Upper lobe of right lung (tissue), 1 donor: ENCODE measurements at places on chromosomes 4 and X. TPM values are rescaled to one million over a fixed set of nuclear protein-coding genes. Genes with fewer than 3 reads are reported as not detected.

GRCh38 chr4:173171987-173172386 lies 3.4 kb downstream of the GALNT7 start:
- DNase-seq = no peak

- DNase-seq = no peak
Measured at GRCh38 chr4:148954011-148954749, 512.0 kb upstream of the NR3C2 start.

DNA sequence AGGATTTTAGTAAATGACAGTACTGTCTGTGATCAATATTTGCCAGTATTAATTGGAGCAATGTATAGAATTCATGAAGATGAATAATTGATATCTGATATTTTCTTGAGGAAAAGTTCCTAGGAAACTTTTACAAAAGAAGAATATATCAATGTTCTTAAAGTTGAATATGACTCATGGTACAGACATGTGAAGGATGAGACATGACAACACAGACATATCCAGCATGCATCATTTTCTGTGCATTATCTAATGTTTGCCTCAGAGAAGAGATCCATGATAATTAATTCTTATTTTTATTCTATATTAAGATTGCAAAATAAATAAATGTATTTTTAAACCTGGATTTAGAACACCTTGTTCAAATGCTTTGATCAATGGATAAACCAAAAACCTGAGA lies 452.9 kb upstream of the EPHA5 start:
- no peak for DNase-seq

GRCh38 chrX:85037114-85037513 lies 33.4 kb downstream of the APOOL start:
- no peak for DNase-seq

DNA sequence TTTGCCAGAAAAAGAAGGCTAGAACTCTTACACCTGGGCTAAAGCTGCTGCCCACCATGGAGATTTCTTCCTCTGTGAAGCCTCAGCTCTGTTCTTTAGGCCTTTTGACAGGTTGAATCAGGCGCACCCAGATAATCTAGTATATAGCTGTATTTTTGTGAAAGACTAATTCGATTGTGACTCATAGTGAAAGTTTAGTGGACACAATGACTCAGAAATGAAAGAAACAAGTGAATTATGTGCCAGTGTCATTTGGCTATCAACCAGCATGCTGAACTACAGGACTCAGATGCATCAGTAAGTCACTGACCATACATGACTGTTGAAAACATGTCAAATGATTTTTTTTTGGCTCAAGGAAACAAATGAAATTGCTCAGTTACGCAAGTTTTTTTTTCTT lies 425.4 kb downstream of the SLITRK2 start:
- DNase-seq = no peak

DNA sequence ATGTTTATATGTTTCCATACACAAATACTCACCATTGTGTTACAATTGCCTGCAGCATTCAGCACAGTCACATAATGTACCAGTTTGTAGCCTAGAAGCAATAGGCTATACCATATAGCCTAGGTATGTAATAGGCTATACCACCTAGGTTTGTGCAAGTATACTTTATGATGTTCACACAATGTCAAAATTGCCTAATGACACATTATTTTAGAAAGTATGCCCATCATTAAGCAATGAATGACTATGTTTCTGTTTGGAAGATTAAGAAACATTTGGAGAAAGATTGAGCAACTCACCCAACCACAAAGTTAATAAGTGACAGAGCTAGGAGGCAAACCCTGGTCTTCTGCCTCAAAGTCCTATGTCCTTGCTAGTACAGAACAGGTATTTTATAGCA lies 96.8 kb upstream of the GRIA3 start:
- DNase-seq = no peak

GRCh38 chr4:113064244-113064643 lies 14.8 kb downstream of the ANK2 start:
- no peak for DNase-seq

DNA sequence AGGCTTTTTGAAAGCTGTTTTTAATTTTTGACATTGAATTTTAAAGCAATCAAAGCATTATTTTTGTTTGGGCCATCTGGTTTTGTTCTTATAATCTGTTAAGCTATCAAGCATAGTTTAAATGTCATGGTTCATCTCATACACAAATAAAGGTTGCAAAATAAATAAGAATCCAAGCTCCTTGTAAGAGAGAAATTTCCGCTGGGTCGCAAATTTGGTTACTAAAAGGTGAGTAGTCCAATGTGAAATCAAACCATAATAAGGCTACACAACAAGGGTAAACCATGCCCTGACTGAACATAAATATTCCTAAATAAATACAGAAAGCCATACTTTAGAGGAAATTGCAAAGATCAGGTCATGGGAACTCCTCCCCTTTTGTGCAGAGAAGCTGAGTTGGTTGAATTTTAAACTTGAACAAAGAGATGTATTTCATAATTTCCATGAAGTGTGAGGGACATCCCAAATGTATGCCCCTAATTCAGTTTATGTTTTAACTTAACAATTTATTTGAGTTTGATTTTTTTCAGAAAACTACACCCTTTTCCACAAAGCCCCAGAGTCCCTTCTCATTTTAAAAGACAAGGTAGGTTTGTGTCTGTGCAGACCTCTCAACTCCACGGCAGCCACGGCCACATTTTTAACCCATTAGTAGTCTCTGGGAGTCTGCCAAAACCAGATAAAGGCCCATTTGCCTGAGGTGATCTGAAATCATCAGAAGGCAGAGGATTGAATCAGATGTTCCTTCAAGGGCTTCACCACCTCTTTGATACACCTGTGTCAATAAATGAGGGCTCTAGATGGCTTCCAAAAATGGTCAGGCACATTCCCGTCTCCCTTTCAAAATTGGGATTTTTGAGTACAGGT lies 85.2 kb downstream of the PLAC1 start:
- DNase-seq = no peak

- no peak for DNase-seq
Measured at GRCh38 chr4:576991-577498, 950 bp upstream of the TMEM271 start.

GRCh38 chr4:95701500-95702170 lies 138.3 kb upstream of the PDHA2 start:
- DNase-seq = no peak

- no peak for DNase-seq
Measured at GRCh38 chr4:189787216-189788031, 153.2 kb upstream of the FRG1 start.

DNA sequence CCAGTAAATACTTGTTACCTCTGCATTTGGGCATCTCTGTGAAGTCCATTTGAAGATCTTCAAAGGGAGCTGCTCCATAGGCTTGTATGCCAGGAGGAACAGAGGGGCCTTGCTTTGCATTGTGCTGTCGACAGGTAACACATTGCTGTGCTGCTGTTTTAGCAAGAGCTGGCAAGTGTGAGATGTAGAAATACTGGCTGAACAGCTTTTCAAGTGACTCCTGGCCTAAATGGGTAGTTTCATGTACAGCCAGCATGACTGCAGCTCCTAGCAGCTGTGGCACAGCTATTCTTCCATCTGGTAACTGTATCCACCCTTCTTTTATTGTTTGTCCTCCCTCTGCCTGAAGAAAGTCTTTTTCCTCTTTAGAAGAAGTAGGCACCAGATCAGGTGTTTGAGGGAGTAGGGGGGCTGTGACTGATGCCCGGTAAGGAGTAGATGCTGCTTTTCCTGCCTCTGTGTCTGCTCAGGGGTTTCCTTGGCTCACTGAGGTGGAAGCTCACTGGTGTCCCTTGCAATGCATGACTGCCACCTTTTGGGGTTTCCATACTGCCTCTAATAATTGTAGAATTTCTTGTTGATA lies 965.3 kb downstream of the CCSER1 start:
- no peak for DNase-seq

- DNase-seq = no peak
Measured at GRCh38 chrX:150977411-150978162, 5.5 kb upstream of the HMGB3 start.

GRCh38 chr4:164095313-164096110 lies 601.0 kb downstream of the TMA16 start:
- DNase-seq = no peak

GRCh38 chrX:17535229-17535628 lies 160.2 kb downstream of the NHS start:
- no peak for DNase-seq

- DNase-seq = no peak
Measured at GRCh38 chr4:94623126-94623911, 134.4 kb upstream of the BMPR1B start.

DNA sequence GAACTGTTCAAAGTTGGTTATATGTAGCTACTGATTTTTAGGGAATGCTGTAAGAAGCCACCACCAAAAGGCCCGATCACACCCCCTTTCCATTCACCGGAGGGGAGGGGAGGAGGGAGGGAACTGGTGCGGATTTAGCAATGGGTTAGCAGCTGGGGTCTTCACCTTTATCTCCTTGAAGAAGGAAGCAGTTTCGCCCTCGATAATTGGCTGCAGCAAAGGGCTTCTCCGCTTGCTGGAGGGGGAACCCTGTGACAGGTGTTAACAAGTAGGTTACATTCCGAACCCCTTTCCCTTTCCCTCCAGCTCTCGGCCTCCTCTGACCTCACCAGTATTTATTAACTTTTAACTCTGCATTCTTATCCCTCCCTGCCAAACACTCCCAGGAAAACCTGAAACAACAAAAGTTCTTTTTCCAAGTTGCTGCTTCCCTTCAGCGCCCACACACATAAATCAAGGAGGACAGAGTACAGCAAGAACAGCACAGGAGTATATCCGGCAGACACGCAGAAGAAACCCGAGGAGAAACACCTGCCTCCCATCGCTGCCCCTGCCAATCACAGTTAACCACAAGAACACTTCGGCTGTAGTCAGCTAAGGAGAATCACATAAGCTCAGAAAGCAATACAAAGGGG lies 39.8 kb upstream of the NAP1L5 start:
- no peak for DNase-seq

DNA sequence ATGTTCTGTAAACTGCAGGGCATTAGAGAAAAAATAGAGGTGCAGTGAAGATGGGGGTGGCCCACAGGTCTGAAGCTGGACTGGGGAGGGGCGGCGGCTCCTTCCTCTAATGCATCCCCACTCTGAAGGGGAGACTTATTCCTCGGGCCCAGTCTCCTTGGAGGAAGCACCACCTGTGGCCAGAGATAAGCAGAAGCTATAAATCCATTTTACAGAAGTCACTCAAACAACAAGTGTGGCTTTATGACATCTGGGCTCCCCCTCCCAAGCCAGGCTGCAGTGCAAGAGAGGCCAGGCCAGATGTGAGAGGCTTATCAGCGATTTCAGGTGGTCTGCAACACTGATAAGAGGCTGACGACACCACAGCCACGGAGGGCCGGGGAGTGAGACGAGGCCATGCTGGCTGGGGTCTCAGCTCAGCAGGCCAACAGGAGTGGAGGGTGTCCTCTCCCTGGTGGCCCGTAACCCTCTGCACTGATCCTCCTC lies 15.8 kb downstream of the CYTL1 start:
- DNase-seq = peak; percentile 43

GRCh38 chr4:84956014-84956413 lies 10.5 kb downstream of the WDFY3 start:
- no peak for DNase-seq

GRCh38 chr4:81255524-81255923 lies 40.5 kb upstream of the PRKG2 start:
- no peak for DNase-seq

DNA sequence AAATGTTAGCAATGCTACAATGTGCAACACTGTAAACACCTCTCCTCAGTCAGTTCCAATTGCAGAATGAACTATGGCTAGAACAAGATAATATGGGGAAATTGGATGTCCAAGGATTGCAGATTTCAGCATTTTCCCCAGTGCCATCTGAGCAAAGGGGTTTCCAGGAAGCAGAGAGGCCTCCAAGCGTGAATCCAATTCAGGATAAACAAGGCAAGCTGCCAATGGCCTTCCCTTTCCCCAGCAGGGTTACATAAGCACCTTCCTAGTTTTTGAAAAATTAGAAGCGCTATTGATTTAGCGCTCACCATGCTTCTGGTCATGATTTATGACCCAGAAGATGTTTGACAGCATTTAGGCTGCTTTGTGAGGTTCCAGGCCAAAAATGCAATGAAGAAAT lies 223.0 kb upstream of the GATB start:
- no peak for DNase-seq

DNA sequence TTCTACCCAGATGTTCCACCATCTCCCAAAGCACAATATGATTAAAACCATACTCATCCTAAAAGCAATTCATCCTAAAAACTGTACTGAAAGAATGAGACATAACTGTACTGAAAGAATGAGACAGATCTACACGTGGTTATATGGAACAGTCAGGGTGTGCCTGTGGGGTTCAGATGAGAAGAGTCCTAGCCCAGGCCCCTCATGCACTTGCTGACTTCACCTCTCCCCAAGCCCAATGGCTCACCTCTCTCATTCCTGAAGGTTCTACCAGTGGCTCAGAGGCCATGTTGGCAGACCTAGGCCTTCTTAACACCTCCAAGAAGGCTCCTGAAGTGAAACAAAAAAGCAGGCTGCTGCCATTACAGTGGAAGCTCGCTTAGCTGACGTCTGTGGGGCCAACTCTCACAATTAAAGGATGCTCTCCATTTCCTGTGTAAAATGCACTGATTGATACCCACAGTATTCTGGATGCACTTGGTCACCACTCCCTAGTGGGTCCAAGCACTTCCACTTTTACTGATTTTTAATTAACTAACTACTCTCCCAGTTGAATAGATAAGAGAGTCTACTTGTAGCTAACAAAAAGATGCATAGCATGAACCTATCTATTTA lies 3.8 kb downstream of the PLAC1 start:
- no peak for DNase-seq

DNA sequence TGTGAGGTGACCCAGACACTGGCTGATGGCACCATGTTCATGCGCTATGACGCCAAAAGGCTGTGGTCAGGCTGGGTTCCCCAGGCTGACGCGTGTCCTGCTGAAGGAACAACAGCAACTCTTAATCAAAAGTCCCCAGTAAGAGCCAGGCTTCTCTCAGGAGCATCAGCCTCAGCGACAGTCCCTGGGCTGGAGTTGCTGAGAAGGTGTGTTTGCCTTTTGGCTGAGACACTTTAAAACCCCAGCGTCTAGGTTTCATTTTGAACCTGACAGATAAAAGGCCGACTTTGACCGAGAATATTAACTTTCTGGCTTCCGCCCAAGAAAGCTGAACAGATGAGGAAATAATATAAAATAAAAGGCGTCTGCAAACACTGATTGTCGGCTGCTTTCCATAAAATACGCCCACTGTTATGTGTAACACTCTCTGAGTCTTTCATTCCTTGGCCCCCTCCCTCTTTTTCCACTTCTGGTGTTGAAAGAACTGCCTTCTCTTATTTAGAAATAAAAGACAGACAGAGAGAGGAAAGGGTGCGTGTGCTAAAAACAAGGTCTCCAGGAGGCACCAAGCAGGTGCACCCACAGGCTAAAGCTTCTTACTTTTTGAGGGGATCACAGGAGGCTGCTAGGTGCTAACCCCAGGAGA lies 373.6 kb downstream of the MID1IP1 start:
- no peak for DNase-seq

The DRD5 gene
- total RNA-seq = not detected

The SLC16A2 gene
- 8.1 TPM for total RNA-seq

The MAP3K15 gene
- 2.1 TPM for total RNA-seq
